ENCODE measurements at places on chromosomes 12 and 14.
A peak's percentile ranks its signal among the peaks of the same experiment; 100 is the strongest.

DNA sequence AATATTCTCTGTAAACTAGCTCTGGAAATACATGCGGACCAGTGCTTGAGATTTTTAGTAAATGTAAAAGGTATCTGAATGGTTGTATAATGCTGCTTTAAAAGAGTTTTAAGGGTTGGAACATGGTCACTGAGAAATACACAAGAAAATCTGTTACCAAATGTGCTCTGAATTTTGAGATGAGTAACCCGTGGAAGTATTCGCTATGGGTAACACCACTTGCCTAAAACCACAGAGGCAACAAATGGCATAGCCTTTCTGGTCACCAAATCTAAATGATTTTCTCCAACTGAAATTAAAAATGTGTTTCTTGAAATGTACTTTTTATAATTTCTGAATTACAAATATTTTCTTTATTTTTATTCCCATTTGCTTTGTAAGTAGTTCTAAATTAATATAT is 745.7 kb downstream of the DIO2 start:
- DNase-seq = no peak

GRCh38 chr14:87888136-87888999 is 104.6 kb downstream of the GALC start:
- peak; percentile 65 for DNase-seq

DNA sequence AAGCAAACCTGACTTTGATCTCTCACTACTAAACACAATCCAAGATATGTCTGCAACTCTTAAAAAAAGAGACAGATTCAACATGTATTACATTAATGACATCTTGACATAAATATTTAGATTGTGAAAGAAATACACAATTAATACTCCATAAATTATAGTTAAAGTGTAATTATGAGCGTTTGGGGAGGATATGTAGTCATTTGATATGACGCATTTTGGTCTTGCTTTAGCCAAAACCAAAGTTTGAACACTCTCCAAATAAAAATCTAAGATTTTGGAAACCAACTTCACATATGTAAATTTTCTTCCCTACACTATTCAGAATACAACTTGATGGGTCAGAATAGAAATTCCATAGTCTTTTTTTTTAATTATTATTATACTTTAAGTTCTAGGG is 1257.6 kb downstream of the SLC16A7 start:
- DNase-seq = no peak

DNA sequence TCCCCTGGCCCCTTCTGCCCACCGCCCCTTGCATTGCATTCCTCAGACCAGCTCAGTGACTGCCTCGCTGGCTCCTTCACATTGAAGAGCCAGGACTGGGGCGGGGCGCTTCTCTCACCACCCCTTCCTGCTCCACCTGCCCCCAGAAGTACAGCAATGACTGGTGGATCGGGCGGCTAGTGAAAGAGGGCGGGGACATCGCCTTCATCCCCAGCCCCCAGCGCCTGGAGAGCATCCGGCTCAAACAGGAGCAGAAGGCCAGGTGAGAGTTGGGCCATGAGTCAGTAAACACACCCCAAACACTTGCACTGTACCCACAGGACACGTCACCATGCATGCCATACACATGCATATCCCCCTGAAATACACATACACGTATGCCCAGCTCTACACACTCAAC is 5.8 kb downstream of the CACNB3 start:
- no peak for DNase-seq

DNA sequence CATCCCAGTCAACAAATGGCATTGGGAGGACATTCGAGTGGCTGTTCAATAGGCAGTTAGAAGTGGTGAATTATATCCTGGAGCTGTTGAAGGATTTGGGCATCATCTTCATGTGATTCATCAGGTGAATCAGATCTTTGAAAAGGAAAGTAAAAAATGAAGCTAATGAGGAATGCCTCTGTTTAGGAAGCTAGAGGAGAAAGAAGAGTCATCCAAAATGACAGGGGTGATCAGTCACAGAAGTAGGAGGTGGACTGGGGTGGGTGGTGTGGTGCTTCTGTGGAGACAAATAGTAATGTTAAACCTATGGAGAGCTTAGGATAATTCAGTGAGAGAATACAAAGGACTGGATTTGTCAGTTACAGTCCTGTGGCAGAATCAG is 32.7 kb downstream of the DIP2B start:
- DNase-seq = no peak

DNA sequence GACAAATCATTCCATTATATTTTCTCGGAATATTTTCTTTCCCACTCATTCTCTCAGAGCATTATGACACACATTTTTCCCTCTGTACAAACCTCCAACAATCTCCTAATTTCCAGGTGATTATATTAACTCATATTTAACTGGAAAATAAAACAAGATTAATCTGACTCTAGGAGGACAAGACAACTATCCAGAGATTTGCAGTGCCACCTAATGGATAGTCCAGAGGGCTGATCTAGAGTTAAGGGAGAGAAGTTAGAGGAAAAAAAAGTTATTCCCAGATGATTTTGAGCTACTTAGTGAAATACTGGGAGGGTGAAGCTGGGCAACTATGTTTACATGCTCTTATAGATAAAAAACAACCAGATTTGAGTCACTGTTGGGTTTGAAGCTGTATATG is 161.7 kb downstream of the ALX1 start:
- DNase-seq = no peak

DNA sequence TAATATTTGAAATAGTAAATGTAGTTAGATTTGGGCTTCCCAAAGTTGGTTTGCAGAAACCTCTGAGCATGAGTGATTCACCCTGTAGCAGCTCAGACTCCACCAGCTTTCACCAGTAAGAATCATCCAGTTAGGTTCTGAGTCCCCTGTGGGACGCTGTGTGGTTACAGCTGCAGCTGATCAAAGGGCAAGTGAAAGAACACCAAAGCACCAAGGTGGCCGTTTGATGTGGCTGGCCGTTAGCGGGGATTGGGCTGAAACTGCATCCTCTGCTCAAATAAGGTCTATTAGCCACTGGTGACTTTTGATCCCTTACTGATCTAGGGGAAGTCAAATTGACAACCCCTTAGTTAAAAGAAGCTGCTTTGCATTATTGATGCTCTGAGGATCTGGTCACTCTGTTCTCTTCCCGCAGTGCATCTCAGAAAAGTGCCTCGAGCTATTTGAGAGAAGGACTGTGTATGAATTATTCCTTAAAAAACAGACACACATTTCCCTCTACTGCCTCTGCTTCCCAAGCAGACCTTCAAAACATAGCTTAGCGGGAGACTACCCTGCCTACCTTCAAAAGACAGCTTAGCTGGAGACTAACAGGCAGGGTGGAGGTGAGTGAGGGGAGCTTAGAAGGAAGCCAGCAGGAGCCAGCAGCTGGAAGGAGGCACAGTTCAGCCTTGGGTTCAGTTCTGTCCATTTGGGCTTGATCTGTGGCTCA is 3.7 kb downstream of the ABHD12B start:
- no peak for DNase-seq

DNA sequence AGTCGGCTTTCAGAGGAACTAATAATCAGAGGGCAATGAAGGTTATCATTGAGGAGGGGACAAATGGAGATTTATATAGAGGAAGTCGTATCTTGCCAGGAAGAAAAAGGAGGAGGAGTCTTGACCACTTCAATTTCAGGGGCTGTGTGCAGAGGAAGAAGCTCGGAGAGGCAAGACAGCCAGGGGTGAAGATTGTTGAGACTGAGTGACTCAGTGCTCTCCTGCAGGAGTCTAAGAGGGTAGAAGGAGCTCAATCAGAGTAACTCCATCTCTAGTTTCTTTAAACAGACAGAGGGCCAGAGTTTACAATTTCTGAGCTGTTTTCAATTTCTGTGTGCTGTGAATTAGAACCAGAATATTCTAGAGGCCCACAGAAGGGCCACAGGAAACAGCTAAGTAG is 439.3 kb upstream of the PRICKLE1 start:
- DNase-seq = no peak

- DNase-seq = no peak
Measured at GRCh38 chr12:124034297-124034696, 61.3 kb downstream of the ZNF664 start.

GRCh38 chr14:59583755-59584154 is 7.1 kb upstream of the CCDC175 start:
- DNase-seq = no peak

GRCh38 chr14:83870546-83871270 is 1659.2 kb upstream of the FLRT2 start:
- no peak for DNase-seq

- DNase-seq = no peak
Measured at GRCh38 chr12:79891506-79892162, 43.3 kb downstream of the PPP1R12A start.

GRCh38 chr14:25220514-25220913 is 170.6 kb upstream of the STXBP6 start:
- no peak for DNase-seq

DNA sequence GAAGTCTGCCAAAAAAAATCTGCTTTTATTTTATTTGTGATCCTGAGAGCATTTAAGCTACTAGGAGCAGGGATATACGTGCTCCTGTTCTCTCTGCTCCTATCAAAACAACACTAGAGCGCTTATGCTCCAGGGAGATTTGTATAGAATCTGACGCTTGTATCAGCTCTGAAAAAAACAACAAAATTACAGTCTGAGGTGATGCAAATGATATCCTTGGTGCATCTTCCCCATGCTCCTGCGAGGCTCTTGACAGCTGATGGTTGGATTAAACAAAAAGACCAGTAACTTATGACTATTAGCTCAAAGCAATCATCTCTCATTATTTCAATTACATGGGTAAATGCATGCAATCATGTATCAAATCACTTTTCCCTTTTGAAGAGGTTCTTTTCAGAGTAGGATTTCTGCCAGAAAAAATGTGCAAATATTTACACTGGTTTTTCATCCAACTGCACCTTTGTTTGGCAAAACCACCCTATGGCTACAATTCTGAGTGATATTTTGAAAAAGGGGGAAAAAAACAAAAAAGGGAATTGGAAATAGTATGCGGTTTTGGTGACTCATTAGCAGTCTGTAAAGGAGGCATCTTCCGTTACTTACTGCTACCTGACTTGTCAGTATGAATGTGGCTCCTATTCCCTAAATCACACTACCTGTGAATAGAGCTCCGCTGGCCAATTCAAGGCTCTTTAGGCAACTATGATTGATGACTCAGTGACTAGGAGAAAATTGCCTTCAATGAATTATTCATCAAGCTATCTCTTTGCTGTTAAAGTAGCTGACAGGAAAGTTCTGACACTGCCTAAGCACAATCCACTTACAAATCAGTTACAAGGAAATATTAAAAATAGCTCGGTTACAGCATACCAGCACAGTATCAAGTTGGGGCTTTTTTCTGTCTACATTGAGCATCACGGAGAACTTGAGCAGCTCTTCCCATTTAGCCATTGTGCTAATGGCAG is 450.0 kb downstream of the FOXG1 start:
- DNase-seq = no peak

DNA sequence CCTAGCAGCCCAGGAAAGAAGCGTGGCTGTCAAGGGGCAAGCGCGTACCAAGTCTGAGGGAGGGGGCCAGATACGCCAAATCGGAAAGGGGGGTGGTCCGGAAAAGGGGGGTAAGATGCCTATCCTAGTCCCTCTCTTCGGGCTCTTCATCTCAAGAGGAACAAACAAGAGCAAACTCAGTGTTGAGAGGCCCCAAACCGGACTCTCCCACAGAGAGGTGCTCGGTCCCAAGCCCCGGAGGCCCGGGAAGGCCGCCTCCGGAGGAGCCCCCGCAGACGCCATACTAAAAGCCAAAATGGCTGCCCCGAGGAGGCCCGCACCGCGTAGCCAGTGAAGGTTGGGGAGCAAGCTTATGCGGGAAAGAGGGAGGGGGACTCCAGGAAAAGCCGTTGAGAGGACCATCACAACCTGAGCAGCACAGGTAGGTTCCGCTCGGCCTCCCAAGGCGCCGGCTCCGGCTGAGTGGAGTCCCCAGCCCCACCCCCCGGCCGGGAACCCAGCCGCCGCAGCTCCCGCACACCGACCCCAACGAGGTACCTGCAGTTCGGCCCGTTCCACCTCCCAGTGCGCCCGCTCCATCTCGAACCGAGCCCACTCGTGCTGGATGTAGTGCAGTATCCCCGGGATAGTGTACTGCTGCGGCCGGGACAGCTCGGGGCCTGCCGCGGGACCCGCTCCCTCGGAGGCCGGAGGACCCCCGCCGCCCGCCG is at the start of gene AP4S1:
AP4S1 (plus strand) TSS at position 283 of the 710 bp plus-strand sequence. CDS start 40,548 bp downstream, outside the sequence.
- peak; percentile 72 for DNase-seq

GRCh38 chr12:120438495-120439198 is 734 bp downstream of the COX6A1 start:
- DNase-seq = no peak

DNA sequence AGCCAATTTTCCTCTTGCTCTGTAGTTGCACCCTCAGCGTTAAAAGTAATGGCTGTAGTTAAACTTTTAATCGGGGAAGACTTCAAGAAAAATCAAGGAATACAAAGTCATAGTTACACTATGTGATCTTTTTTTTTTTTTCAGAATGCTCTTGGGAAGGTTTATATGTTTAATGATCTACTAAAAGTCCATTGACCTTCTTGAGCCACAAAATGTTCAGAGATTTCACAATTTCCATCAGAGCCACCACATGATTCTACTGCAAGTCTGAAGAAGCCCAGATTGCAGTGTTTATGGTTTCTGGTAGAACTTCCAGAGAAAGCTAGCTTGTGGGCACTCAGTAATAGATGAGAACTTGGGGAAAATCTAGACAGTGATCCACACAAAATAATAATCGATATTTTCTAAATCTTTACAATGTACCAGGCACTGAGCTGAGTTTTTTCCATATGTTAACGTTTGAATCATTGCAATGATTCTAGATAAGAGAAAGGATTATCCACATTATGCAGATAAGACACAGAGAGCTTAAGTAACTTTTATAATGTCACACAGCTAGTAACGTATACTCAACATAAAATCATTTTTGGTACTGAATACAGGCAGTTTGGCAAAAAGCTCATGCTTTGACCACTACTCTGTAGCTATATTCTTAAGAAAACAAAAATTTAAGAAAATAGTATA is 38.3 kb downstream of the GYS2 start:
- no peak for DNase-seq

DNA sequence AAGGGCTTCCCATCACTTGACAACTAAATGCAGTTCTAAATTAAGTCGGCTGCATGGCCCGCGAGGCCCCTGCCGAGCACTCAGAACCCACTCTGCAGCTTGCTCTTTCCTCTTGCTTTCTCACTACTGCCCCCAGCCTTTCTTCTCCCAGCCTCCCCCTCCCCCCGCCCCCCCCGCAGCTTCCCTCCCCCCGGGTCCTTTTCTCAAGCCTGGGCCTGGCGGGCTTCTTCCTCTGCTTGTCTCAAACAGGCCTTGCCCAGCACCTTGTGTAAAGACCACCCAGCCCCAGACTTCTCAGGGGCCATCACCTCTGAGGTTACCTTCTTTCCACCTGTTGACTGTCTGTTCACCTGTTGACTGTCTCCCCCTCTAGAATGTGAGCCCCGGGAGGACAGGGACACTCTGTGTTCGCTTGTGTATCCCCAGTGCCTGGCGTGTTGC is 1.1 kb downstream of the CYP46A1 start:
- no peak for DNase-seq

DNA sequence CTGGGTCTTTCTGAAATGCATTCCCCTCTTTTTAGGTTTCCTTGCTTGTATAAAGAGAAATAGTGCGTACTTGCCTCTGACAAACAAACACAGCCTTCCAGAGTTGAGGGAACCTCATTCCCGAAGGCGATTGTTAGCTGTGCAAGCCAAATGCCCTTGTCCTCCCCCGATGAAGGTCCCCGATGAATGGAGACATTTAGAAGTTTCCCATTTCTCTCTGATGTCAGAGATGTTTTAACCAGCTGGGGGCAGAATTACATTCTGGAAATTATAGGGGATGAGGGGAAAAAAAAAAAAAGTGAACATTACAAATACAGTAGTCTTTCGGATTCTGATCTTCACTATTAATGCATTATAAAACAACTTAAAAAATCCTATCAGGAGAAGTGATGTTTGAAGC is 366.8 kb downstream of the VRK1 start:
- DNase-seq = no peak
